ENCODE measurements at places on chromosomes 3 and 15. TPM values are rescaled to one million over a fixed set of nuclear protein-coding genes. Genes with fewer than 3 reads are reported as not detected.

DNA sequence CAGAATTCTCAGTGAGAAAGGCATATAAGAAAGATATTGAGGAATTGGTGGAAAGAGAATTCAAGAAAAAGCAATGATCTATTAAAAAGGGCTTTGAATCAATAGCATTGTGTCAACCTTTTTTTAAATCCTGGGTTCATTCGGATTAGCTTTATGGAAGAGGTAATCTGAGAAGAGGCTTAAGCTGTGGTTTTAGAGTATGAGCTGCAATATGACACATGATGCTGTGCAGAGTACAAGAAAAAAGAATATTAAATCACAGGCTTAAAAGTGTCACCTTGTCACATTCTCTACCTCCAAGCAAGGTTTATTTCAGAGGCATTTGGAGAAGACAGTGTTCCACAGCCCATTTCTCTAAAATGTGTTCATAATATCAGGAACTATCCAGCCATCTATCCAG, 128.9 kb downstream of the RTP4 start:
- no peak for DNase-seq
- H3K4me1 ChIP-seq: no peaks in the 10 kb centered on the region
- H3K36me3 ChIP-seq: no peaks in the 10 kb centered on the region

The HACD2 gene
- total RNA-seq: 23.5 TPM

- no peaks in the 10 kb centered on the region for H3K36me3 ChIP-seq
- no peaks in the 10 kb centered on the region for H3K4me1 ChIP-seq
- no peak for DNase-seq
- H3K27ac ChIP-seq: no peak overlapping the region
- no peak overlapping the region for H3K4me3 ChIP-seq
These were observed 144.7 kb downstream of the TPRG1 start for GRCh38 chr3:189316296-189317019.

DNA sequence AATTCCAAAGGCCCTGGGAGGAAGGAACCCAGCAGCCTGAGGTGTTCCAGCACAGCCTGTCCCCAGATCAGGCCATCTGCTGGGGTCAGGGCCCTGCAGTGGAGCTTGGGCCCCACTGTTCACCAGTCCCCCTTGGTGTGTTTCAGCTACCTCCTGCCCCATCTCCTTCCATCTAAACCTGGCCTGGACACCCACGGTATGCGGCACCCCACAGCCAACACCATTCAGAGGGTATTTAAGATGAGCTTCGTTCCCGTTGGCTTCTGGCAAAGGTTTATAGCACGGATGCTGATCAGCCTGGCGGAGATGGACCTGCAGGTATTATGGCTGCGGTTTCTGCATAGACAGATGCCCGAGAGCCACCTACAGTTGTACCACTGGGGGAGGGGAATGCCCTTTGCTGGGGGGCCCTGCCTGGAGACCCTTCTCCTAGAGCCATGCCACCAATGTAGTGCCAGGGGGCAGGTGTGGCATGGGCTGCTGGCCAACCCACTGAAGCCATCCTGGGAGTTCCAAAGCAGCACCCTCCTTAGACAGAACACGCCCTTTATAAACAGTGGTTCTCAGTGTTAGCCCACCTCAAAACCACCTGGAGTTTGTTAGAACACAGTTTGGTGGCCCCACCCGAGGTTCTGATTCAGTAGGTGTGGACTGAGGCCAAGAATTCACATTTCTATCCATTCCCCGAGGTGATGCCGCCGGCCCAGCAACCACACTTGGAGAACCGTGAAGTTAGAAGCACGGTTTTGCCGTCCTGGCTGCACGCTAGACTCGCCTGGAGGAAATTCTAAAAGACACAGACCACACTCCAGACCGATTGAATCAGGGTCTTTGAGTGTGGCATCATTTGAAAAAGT, 126.9 kb downstream of the LRRK1 start:
- H3K27me3 ChIP-seq: no peaks in the 10 kb centered on the region
- no peaks in the 10 kb centered on the region for H3K36me3 ChIP-seq
- DNase-seq: no peak
- H3K4me1 ChIP-seq: no peaks in the 10 kb centered on the region

DNA sequence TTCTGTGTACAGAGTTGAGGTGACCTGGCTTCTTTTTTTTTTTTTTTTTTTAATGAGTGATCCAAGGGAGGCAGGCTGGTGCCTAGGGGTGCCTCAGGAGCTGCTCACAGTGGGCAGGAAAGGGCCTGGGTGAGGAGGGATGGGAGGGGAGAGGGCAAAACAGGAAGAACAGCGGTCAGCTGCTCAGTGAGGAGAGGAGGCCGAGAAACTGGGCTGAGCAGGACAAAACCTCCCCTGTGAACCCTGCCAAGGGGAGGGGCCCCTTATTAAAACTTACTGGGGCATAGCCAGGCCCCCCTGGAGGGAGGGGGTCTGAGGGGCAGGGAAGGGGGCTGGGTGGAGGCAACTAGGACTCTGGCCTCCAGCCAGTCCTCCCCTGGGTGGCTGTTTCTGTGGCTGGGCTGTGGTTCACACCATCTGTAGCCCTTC, 3.5 kb downstream of the PLEKHO2 start:
- no peaks in the 10 kb centered on the region for H3K27me3 ChIP-seq
- no peak overlapping the region for H3K4me3 ChIP-seq
- peaks cover 41% of the 10 kb centered on the region for H3K4me1 ChIP-seq

- H3K4me3 ChIP-seq: no peak overlapping the region
- no peak for DNase-seq
- no peaks in the 10 kb centered on the region for H3K27me3 ChIP-seq
- no peak overlapping the region for H3K27ac ChIP-seq
- no peaks in the 10 kb centered on the region for H3K36me3 ChIP-seq
These were observed 151.7 kb upstream of the IQSEC1 start for GRCh38 chr3:13224967-13225366.

GRCh38 chr3:23481616-23482278, 278.6 kb downstream of the UBE2E2 start:
- no peak overlapping the region for H3K4me3 ChIP-seq
- DNase-seq: no peak
- no peaks in the 10 kb centered on the region for H3K36me3 ChIP-seq
- no peaks in the 10 kb centered on the region for H3K27me3 ChIP-seq
- no peak overlapping the region for H3K27ac ChIP-seq

DNA sequence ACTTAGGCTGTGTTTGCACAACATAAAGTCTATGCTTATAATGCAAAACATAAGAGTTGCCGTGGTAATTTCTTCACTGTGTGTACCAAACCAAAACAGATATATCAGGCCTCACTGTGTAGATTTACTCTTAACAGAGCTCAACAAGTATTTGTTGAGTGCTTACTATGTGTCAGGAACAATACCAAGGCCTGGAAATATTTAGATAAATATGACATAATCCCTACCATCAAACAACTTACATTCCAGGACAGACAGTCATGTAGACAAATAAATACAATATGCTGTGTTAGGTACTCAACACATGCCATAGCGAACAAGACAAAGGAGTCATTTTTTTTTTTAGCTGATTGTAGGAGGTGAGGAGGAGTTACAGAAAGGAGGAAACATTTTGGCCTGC, 554.0 kb downstream of the NSUN3 start:
- no peaks in the 10 kb centered on the region for H3K27me3 ChIP-seq
- H3K27ac ChIP-seq: no peak overlapping the region
- no peaks in the 10 kb centered on the region for H3K36me3 ChIP-seq
- no peaks in the 10 kb centered on the region for H3K4me1 ChIP-seq
- no peak overlapping the region for H3K4me3 ChIP-seq
- no peak for DNase-seq

All from endothelial cell of umbilical vein (primary cell).